ENCODE measurements at places on chromosomes 12 and 14.

- no peaks in the 10 kb centered on the region for H3K27me3 ChIP-seq
- peaks cover 57% of the 10 kb centered on the region for H3K4me1 ChIP-seq
- H3K4me3 ChIP-seq, result no peak overlapping the region
- H3K27ac ChIP-seq, result peak overlapping the region; percentile 99
- peak; percentile 61 for DNase-seq
- peaks cover 15% of the 10 kb centered on the region for H3K36me3 ChIP-seq
These were observed 1.6 kb upstream of the CHD4 start for GRCh38 chr12:6608592-6609281.

DNA sequence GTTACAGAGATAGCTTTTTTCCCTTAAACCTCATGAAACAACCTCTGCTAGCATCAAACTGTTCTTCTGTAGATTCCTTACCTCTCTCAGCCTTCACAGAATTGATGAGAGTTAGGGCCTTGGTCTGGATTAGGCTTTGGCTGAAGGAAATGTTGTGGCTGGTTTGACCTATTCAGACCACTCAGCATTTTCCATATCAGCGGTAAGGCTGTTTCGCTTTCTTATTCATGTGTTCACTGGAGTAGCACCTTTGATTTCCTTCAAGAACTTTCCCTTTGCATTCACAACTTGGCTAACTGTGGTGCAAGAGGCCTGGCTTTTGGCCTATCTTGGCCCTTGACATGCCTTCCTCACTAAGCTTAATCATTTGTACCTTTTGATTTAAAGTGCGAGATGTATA, 50.7 kb upstream of the NRXN3 start:
- H3K27ac ChIP-seq, result no peak overlapping the region
- no peaks in the 10 kb centered on the region for H3K27me3 ChIP-seq
- no peak overlapping the region for H3K4me3 ChIP-seq
- DNase-seq, result no peak
- H3K36me3 ChIP-seq, result no peaks in the 10 kb centered on the region

DNA sequence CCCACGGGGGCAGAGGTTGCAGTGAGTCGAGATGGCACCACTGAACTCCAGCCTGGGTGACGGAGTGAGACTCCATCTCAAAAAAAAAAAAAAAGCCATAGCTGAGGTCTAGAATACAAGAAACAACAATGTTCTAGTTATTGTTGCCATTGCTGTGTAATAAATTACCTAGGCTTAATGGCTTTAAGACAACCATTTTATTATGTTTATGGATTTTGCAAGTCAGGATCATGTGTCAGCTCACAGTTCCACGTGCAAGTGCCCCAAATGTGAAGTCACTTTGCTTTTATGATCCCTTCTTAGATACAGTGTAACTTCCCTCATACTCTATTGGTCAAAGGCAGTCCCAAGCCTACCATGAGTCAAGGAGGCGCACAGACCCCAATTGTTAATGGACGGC, 49.5 kb upstream of the RIC8B start:
- H3K27me3 ChIP-seq, result no peaks in the 10 kb centered on the region
- no peaks in the 10 kb centered on the region for H3K4me1 ChIP-seq
- no peaks in the 10 kb centered on the region for H3K36me3 ChIP-seq
- H3K4me3 ChIP-seq, result no peak overlapping the region

DNA sequence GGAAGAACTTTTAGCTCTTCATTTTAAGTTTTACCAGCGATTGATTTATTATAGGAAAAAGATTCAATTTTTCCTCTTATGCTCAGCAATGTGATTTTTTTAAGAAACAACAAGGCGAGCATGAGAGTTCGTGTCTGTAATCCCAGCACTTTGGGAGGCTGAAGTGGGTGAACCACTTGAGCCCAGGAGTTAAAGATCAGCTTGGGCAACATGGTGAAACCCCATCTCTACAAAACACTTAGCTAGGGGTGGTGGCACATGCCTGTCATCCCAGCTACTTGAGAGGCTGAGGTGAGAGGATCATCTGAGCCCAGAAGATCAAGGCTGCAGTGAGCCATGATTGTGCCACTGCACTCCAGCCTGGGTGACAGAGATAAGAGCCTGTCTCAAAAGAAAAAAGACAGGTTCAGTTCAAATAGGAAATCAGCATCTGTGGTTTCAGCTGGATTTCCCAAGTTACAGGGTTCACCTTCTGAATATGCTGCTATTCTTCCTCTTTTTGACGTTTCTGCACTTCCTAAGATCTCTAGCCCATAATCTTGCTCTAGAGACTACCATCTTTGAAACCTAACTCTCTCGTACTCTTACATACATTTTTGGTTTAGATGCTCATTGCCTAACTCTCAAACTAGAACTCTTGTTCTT, 274.7 kb downstream of the SEC23A start:
- no peak for DNase-seq
- H3K36me3 ChIP-seq, result no peaks in the 10 kb centered on the region
- H3K27me3 ChIP-seq, result no peaks in the 10 kb centered on the region
- H3K4me1 ChIP-seq, result no peaks in the 10 kb centered on the region
- no peak overlapping the region for H3K27ac ChIP-seq

DNA sequence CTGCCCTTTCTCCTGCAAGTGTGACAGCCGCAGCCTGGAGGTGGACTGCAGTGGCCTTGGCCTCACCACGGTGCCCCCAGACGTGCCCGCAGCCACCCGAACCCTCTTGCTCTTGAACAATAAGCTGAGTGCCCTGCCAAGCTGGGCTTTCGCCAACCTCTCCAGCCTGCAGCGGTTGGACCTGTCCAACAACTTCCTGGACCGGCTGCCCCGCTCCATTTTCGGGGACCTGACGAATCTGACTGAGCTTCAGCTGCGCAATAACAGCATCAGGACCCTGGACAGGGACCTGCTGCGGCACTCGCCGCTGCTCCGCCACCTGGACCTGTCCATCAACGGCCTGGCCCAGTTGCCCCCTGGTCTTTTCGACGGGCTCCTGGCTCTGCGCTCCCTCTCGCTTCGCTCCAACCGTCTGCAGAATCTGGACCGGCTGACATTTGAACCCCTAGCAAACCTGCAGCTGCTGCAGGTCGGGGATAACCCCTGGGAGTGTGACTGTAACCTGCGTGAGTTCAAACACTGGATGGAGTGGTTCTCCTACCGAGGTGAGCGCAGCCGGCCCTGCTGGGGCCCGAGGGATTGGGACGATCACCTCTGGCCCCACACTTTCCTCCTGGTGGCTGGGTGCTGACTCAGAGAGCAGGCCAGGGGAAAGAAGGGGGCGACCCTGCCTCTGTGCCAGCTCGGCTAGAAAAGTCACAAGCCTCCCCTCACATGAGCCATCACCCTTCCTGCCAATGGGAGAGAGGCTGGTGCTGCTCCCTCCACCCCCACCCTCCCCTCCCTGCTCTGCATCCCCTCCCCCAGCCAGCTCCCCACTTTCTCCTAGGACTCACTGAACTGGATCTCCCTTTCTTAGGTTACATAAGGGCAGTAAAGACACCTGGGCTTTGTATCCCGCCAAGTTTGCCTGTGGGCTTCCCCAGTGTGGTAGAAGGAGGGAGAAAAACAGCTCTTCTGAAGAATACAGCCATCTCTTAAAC, 10.9 kb downstream of the LRTM2 start:
- no peak overlapping the region for H3K27ac ChIP-seq
- no peak overlapping the region for H3K4me3 ChIP-seq
- peaks cover 6% of the 10 kb centered on the region for H3K4me1 ChIP-seq
- peaks cover 38% of the 10 kb centered on the region for H3K27me3 ChIP-seq
- DNase-seq, result peak; percentile 85

DNA sequence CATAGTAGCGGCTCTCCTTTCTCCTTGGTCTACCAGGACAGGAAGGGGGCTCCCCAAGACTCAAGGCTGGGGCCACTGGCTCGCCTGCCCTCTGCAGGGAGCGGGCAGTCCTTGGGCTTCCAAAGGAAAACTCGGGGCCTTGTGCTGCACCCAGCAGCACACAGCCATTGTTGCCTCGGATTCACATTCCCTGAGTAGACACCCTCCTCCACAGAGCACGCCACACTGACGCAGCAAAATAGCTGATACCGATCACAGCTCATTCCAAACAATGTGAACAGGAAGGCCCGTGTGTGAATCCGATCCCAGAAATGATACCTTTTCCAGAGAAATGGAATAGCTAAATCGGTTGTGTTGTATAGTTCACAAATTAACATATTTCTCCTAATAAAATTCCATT, 65.1 kb upstream of the DYNC1H1 start:
- H3K4me3 ChIP-seq, result no peak overlapping the region
- H3K36me3 ChIP-seq, result peaks cover 76% of the 10 kb centered on the region
- H3K27me3 ChIP-seq, result no peaks in the 10 kb centered on the region
- no peak for DNase-seq
- no peak overlapping the region for H3K27ac ChIP-seq

- no peak overlapping the region for H3K4me3 ChIP-seq
- peaks cover 24% of the 10 kb centered on the region for H3K4me1 ChIP-seq
- DNase-seq, result no peak
- H3K36me3 ChIP-seq, result no peaks in the 10 kb centered on the region
- H3K27me3 ChIP-seq, result peaks cover 30% of the 10 kb centered on the region
These were observed 149.4 kb downstream of the BCL11B start for GRCh38 chr14:99122521-99123125.

GRCh38 chr12:26845057-26845666, 12.2 kb upstream of the ITPR2 start:
- peak; percentile 39 for DNase-seq
- H3K4me1 ChIP-seq, result no peaks in the 10 kb centered on the region
- H3K36me3 ChIP-seq, result no peaks in the 10 kb centered on the region
- no peak overlapping the region for H3K27ac ChIP-seq
- H3K27me3 ChIP-seq, result no peaks in the 10 kb centered on the region

DNA sequence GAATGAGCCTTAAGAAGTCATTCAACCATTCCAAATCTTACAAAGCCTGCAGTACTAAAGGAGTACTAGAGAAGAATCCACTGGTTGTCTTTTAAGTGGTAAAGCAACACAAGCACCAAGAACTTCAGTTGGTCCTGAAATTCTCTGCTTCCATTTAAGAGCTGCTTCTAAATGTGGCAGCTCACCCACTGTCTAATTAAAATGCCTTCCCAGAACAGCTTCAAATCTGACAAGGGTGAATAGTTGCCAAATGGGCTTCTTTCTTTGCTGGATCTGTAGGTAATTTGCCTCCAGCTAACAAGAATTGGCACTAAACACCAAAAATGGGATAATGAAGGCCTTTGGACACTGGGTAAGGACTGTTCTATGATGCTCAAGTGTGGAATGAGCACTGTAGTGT, 72.2 kb upstream of the NAP1L1 start:
- H3K27ac ChIP-seq, result no peak overlapping the region
- H3K27me3 ChIP-seq, result no peaks in the 10 kb centered on the region
- no peaks in the 10 kb centered on the region for H3K4me1 ChIP-seq
- no peak for DNase-seq
- H3K36me3 ChIP-seq, result no peaks in the 10 kb centered on the region
